ENCODE measurements at places on chromosomes 3 and 15. TPM values are rescaled to one million over a fixed set of nuclear protein-coding genes. Genes with fewer than 3 reads are reported as not detected.
A peak's percentile ranks its signal among the peaks of the same experiment; 100 is the strongest.

DNA sequence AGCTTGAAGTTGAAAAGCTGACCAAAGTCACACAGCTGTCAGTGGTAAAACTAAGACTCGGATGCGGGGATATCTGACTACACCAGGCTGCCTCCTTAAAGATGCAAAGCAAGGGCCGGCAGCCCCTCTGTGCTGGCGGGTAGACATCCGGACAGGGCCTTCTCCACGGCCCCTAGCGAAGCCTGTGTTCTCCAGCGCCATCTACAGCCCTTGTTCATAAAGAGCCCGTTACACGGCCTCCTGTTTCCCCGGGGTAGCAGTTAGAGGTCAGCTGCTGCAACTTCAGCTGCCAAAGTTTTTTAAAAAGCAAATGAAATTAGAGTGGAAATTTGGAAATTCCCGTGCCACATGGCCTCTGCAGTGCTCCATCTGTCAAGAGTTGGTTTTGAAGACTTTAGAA lies 383.0 kb downstream of the TBL1XR1 start:
- DNase-seq, result peak; percentile 80

DNA sequence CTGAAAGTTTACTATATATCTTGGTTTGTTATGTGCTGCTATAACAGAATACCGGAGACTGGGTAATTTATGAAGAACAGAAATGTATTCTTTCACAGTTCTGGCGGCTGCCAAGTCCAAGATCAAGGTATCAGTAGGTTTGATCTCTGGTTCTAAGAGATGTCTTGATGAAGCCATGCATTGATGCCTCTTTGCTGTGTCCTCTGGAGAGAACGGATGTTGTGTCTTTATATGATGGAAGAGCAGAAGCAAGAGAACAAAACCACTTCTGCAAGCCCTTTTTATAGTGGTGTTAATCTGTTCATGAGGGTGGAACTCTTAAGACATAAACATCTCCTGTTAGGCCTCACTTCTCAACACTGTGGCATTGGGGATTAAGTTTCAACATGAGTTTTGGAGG lies 62.7 kb downstream of the TCF12 start:
- no peak for DNase-seq

DNA sequence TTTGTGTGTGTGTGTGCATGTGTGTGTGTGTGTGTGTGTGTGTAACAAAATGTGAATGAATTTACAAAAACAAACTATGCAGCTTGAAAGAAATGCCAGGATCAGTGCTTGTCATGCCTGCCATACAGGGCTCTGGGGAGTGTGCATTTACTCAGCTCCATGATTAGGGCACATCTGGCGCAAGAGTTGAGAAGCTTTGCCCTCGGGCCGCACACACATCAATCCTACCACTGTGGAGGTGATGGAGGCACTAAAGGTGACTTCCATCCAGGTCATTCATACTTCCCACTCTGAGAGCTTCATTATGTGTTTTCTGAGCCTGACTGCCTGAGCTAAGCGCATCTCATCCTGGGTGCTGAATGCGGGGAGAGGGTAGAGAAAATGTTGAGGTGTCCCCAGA lies 72.0 kb upstream of the ZBED2 start:
- DNase-seq, result no peak

- DNase-seq, result peak; percentile 77
Observed at GRCh38 chr3:120795017-120795648, 52.6 kb downstream of the GTF2E1 start.

- no peak for DNase-seq
Observed at GRCh38 chr3:138349926-138350665, 1.7 kb downstream of the MRAS start.

DNA sequence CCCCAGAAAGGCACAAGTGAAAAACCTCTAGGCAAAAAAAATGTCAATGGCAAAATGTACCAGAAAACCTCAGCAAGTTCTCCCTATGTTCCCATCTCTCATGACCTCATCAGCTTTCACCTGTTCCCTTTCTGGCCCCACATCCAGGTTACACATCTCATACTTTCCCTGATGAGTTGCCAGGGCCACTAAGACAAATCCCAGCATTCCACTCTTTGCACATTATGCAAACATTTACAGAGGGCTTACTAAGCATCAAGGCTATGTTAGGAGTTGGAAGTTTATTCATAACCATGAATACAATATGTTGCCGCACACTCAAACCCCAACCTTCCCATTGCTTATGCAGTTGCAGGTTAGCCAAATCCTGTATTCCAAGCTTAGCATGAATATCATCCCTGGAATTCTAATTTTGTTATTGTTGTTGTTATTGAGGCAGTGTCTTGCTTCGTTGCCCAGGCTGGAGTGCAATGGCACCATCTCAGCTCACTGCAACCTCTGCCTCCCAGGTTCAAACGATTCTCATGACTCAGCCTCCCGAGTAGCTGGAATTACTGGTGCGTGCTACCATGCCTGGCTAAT lies 129.3 kb upstream of the UBE2E2 start:
- no peak for DNase-seq

DNA sequence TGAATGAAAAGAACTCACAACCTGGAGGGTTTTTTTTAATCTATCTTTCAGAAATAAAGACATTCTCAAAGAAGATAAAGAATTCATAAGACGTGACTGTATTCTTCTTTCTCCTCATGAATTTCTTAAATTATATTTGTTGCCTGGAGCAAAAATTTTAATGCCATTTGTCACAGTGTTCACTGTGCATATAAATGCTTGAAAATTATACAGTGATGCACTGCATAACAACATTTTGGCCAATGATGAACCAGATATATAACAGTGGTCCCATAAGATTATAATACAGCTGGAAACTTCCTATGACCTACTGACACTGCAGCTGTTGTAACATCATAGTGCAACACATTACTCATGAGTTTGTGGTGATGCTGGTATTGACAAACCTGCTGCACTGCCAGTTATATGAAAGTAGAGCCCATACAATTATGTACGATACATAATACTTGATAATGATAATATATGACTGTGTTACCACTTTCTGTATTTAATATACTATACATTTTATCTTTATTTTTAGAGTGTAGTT lies 67.3 kb downstream of the P2RY1 start:
- DNase-seq, result no peak

GRCh38 chr3:16290007-16290826 lies 25.2 kb downstream of the OXNAD1 start:
- peak; percentile 36 for DNase-seq

- DNase-seq, result no peak
Observed at GRCh38 chr3:71520161-71521020, 63.1 kb downstream of the FOXP1 start.

DNA sequence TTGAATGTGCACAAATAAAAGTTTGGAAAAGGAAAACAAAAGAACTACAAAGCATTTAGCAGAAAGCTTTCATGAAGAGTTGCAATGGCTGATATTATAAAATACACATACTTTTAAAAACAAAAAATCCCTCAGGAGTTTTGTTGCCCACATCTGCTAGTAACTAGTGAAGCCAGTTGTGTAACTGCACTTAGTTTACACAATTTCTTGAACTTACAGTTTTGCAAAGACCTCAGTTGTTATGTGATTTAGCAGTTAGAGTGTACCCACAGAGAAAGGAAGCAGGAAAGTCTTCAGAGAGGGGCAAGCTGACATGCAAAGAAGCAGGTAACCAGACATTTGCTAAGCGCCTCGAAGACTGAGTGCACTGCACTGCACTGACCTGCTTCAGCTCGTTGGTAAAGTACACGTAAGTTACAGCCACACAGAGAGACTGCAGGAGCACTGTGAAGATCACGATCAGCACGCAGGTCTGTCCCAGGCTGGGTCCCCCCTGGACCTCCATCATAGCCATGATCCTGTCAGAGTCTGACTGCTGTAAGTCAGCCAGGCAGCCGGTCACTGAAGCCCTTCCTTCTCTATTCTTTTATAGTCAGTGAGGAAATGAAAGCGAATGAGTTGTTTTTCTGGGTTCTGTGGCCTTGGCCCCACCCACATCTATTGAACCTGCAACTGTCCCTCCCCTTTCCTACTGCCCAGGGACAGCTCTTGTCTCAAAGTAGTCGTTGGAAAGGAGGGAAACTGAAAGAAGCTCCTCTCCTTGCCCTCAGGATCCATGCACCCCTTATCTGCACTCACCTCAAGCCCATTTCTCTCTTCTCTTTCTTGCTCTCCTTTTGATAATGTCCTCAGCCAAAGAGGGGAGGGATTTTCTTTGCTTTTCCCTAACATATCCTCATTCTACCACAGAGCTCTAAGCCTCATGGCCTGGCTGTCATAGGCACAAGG lies at the start of gene TNFSF10:
Gene TNFSF10, minus strand, starts transcription at position 560 of the 948 bp plus-strand sequence. Its CDS starts 46 bp downstream, at position 514.
- peak; percentile 74 for DNase-seq

DNA sequence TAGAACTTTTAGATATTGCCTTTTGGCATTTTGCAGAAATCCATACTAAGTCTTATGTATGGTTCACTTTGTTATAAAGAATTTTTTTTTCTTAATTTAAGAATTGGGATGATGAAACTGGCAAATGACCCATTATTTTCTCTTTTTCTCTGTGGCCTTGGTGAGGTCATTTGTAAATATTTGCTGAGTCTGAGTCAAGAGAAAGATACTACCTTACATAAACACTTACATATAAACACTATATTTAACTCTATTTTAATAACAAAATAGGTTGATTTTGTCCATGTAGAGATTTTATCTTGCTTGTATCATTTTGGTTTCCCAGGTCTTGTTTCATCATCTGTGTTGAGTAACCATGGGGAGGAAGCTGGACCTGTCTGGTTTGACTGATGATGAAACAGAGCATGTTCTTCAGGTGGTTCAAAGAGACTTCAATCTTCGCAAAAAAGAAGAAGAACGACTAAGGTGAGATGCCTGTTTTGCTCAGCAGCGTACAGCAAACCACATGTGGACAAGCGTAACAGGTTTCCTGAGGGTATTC lies 91.1 kb downstream of the MYRIP start:
- no peak for DNase-seq

GRCh38 chr15:100681335-100681746 lies 79.0 kb downstream of the ASB7 start:
- DNase-seq, result no peak

DNA sequence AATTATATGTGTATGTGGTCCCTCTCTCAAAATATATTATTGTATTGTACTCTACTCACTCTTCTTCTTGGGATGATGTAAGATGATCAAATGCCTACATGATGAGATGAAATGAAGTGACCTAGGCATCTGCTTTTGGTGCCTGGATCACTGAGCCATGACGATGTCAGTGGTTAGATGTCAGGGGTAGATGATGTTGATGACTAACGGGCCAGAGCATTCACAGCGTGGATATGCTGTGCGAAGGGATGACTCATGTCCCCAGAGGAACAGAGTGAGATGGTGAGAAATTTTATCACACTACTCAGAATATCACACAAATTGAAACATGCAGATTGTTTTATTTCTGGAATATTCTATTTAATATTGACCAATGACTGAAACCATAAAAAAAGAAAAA lies 233.9 kb upstream of the CADM2 start:
- DNase-seq, result peak; percentile 3

The PLSCR5 gene
- total RNA-seq, result not detected

The BNC1 gene
- 8.5 TPM for total RNA-seq

The USP19 gene
- total RNA-seq, result 82.0 TPM

The RLBP1 gene
- total RNA-seq, result not detected

The AQR gene
- 23.1 TPM for total RNA-seq
